COR-L47 (cell line): ENCODE measurements at places on chromosomes 16 and 17.

DNA sequence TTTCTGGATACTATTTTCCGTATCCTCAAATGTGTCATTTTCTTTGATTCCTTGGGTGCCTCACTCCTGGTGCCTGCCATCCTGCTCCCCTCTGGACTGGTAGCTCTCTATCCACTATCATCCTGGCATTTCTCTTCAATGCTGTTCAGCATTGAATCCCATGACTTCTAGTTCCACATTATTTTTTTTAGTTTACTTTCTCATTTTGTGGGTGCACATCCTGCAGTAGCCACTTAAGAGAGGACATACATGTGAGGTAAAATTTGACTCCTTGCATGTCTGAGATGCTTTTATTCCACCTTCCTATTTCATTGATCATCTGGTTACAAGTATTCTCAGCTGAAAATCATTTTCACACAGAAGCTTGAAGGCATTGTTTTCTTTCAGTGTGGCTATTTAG lies 19.1 kb downstream of the ALOX15 start:
- no peak for DNase-seq

DNA sequence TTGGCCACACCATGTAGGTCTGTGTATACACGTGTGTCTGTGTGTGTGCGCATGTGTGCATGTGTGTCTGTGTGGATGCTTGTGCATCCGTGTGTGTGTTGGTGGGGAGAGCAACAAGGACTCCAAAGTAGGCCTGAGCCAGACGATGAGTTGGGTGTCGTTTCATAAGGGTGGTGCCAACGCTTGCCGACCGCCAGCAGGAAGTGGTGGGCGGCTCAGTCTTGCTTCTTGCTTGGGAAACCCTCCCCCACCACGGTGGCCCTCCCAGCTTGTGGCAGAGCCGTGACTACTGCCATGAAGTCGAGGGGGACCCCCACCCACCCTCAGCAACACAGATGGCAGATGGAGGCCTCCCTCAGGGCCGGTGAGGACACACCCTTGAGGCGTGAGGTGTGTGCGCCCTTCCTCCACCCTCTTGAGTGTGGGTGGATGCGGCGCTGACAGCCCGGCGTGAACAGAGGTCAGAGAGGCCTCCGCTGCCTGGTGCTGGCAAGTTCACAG lies 17.5 kb downstream of the SBK1 start:
- DNase-seq: no peak

GRCh38 chr17:14038206-14038605 lies 31.1 kb upstream of the COX10 start:
- no peak for DNase-seq

DNA sequence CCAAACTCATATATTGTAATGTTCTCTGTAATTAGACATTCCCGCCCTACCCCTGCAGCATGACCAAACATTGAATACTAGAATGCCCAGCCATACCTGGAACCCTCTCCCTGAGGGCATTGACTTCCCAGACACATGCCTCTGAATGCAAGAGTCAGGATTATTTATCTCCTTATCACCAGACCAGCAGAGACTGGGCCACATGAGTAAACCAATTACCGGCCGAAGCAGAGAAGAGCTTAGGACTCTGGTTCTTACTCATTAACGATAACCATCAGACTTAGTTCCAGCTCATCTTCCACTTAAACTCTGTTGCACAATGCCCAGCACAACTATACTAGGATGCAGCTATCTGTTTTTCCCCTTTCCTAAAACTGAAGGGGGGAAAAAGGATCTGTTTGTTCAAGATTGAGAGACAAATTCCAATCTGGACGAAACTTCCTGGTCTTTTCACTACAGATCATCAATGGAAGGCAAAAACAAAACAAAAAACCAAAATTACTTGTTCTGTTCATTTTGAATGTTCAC lies 88.2 kb upstream of the CORO6 start:
- DNase-seq: no peak
